Nasal cavity respiratory epithelium epithelial cell of viscerocranial mucosa (primary cell): ENCODE measurements at places on chromosomes 3 and 15. TPM values are rescaled to one million over a fixed set of nuclear protein-coding genes. Genes with fewer than 3 reads are reported as not detected.

The MSL2 gene
- total RNA-seq = 12.0 and 19.6 TPM in 2 replicates

The IL17RD gene
- total RNA-seq = 1.4 and 7.7 TPM in 2 replicates

The APBA2 gene
- total RNA-seq = 5.1 and 9.0 TPM in 2 replicates

The WDR53 gene
- 11.9 and 17.1 TPM in 2 replicates for total RNA-seq

The ALPK3 gene
- under 0.01 and 0.85 TPM in 2 replicates for total RNA-seq

The MTFMT gene
- 16.1 and 30.9 TPM in 2 replicates for total RNA-seq

The TMEM266 gene
- total RNA-seq = 0.34 and 2.2 TPM in 2 replicates

The LRRN1 gene
- under 0.01 and 15.3 TPM in 2 replicates for total RNA-seq

The LYZL4 gene
- not detected in 2 replicates for total RNA-seq

The ECE2 gene
- total RNA-seq = not detected in 2 replicates

The ACTRT3 gene
- total RNA-seq = 1.0 and 1.5 TPM in 2 replicates

The NSUN3 gene
- 8.2 and 12.7 TPM in 2 replicates for total RNA-seq

The RAD51 gene
- 0.28 and 0.34 TPM in 2 replicates for total RNA-seq

The SLC35A5 gene
- total RNA-seq = 28.0 and 32.0 TPM in 2 replicates

The CPN2 gene
- total RNA-seq = not detected in 2 replicates

The SIN3A gene
- 20.5 and 48.7 TPM in 2 replicates for total RNA-seq

The CHRM5 gene
- total RNA-seq = not detected in 2 replicates

The DZIP1L gene
- 0.34 and 1.3 TPM in 2 replicates for total RNA-seq

The PLOD2 gene
- 20.8 and 113 TPM in 2 replicates for total RNA-seq

The PLSCR5 gene
- not detected in 2 replicates for total RNA-seq

The ATP13A4 gene
- 1.7 and 6.2 TPM in 2 replicates for total RNA-seq

The HCLS1 gene
- total RNA-seq = 3.8 and 29.3 TPM in 2 replicates

The NR1I2 gene
- under 0.01 TPM in 2 replicates for total RNA-seq

The UNC13C gene
- under 0.01 TPM in 1 of 2 replicates, not detected in the other for total RNA-seq

The IVD gene
- total RNA-seq = 21.5 and 21.9 TPM in 2 replicates

The FBXO40 gene
- not detected in 2 replicates for total RNA-seq

The AGBL1 gene
- not detected in 2 replicates for total RNA-seq

The MGLL gene
- 35.9 and 62.9 TPM in 2 replicates for total RNA-seq

The SLC12A1 gene
- total RNA-seq = not detected in 2 replicates

The PIGZ gene
- total RNA-seq = 0.34 and 1.3 TPM in 2 replicates

The HTR3E gene
- total RNA-seq = not detected in 2 replicates

The GOLGA8T gene
- total RNA-seq = not detected in 2 replicates

The FEZF2 gene
- not detected in 2 replicates for total RNA-seq

The SOX14 gene
- not detected in 2 replicates for total RNA-seq

The RPN1 gene
- 332 and 616 TPM in 2 replicates for total RNA-seq

The DNAJC19 gene
- 31.3 and 35.2 TPM in 2 replicates for total RNA-seq

The SLC7A14 gene
- under 0.01 TPM in 1 of 2 replicates, not detected in the other for total RNA-seq

The SLC22A13 gene
- 0.34 and 0.43 TPM in 2 replicates for total RNA-seq

The AGTR1 gene
- not detected in 2 replicates for total RNA-seq

The HAUS2 gene
- 22.9 and 28.0 TPM in 2 replicates for total RNA-seq

The CNTN6 gene
- not detected in 2 replicates for total RNA-seq

The AMOTL2 gene
- 83.3 and 153 TPM in 2 replicates for total RNA-seq

The ADAMTS9 gene
- total RNA-seq = 0.34 and 9.0 TPM in 2 replicates

The OR5K2 gene
- total RNA-seq = not detected in 2 replicates

The RGMA gene
- 3.1 and 6.6 TPM in 2 replicates for total RNA-seq

The SGO1 gene
- under 0.01 and 0.14 TPM in 2 replicates for total RNA-seq

The IL17RC gene
- 9.2 and 16.6 TPM in 2 replicates for total RNA-seq

The MAP3K13 gene
- 22.6 and 27.7 TPM in 2 replicates for total RNA-seq
